ENCODE measurements at places on chromosomes 1 and 21. TPM values are rescaled to one million over a fixed set of nuclear protein-coding genes. Genes with fewer than 3 reads are reported as not detected.

DNA sequence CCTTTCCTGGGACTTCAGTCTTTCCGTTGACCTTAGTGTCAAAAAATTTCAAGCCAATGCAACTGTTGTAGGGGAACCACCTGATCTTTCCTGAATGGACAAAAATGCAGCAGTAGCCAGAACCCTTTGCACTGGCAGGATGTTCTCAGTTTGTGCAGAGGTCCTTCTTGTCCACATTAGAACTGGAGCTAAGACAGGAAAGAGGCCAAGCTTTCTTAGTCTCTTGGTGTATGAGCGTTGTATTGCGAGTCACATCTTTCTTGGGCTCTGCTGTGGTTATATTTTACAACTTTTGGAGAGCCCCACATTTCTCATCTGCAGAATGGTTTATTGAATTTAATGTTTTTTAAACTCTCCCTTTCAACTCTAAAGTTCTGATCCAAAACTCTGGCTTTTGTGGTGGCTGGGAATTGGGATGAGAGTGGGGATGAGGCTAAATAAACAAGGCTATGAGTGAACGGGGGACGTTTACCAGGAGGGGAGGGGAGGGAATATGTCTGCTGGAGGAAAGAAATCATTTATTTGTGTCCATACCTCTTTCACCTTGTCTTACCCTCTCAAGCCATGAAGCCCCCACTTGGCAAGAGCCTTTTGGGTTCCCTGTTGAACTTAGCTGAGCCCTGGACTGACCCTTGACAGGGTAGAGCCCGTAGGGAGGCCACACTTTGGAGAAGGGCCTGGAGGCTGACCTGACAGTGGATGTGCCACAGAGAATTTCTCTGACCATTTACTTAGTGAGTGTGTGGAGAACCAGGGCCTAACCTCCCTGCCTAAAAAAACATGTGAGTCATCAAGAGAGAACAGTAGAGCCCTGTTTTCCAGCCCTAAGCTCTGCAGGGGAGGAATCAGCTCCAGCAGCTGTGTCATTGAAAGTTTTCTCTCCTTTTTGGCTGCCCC lies 586 bp downstream of the CHI3L2 start:
- DNase-seq = no peak

DNA sequence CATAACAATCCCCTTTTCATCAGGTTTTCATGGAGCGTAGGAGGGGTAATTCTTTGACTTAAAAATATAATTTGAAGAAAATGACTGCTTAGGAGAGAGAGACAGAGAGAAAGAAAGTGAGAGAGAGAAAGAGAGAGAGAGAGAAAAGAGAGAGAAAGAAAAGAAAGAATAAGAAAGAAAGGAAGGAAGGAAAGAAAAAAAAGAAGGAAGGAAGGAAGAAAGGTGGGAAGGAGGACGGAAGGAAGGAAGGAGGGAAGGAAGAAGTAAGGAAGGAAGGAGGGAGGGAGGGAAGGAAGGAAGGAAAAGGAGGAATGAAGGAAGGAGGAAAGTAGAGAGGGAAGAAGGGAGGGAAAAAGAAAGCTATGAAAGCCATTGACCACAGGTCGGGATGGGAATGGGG lies 10.8 kb upstream of the DEGS1 start:
- no peak for DNase-seq

- DNase-seq = no peak
Measured at GRCh38 chr1:110227774-110228173, 17.7 kb downstream of the KCNC4 start.

- DNase-seq = no peak
Measured at GRCh38 chr1:54768093-54768492, 3.8 kb upstream of the PARS2 start.

- DNase-seq = no peak
Measured at GRCh38 chr1:243924188-243924587, 74.1 kb upstream of the AKT3 start.

- no peak for DNase-seq
Measured at GRCh38 chr1:56133522-56134472, 445.6 kb downstream of the PLPP3 start.

- no peak for DNase-seq
Measured at GRCh38 chr1:20276485-20277159, 14.1 kb upstream of the VWA5B1 start.

DNA sequence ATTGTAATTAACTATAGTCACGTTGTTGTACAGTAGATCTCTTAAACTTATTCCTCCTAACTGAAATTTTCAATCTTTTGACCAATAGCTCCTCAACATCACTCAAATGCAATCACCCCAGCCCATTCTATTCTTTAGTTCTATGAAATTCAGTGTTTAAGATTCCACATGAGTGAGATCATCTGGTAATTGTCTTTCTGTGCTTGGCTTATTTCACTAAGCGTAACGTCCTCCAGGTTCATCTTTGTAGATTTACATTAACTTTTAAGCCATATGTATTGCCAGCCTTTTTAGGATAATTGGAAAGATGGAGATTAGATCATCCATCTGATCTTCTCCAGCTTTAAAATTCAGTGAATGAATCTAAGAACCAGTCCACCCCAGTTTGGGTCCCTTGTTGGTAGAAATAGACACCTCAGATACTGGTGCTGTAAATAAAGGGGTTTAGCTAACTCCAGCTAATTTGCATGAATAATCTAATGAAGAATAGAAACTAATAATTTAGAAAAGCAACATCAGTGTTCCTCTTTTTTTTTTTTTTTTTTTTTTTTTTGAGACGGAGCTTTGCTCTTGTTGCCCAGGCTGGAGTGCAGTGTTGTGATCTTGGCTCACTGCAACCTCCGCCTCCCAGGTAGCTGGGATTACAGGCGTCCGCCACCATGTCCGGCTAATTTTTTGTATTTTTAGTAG lies 7.0 kb downstream of the S100A10 start:
- no peak for DNase-seq

DNA sequence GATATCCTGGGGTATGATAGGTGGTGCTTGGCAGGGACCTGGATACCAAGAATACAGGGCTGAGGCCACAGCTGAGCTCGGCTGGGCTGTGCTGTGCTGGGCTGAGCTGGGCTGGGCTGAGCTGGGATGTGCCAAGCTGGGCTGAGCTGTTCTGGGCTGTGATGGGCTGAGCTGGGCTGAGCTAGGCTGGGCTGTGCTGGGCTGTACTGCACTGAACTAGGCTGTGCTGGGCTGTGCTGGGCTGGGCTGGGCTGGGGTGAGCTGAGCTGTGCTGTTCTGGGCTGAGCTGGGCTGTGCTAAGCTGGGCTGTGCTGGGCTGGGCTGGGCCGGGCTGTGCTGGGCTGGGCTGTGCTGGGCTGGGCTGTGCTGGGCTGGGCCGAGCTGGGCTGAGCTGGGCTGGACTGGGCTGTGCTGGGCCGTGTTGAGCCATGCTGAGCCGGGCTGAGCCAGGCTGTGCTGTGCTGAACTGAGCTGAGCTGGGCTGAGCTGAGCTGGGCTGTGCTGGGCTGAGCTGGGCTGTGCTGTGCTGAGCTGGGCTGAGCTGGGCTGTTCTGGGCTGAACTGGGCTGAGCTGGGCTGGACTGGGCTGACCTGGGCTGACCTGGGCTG lies 94.7 kb upstream of the ACTRT2 start:
- DNase-seq = no peak

DNA sequence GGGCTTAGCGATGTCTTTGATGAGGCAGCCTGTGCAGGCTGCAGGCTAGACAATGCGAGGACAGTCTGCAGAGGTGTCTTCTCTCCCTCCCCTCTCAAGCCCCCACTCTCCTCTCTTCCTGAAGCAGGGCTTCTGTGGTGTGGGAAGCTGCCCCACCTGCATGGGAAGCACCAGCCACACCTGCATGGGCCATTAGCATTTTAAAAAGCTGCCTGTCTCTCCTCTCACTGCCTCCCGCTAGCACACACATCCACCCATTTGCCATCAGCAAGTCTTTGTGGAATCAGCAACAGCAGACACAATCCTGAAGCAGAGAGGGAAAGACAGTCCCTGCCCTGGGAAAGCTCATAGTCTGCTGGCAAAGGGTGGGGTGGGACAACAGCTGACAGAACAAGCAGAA lies 53.1 kb downstream of the NAV1 start:
- DNase-seq = no peak

GRCh38 chr1:63112155-63112900 lies 210.0 kb upstream of the FOXD3 start:
- no peak for DNase-seq

DNA sequence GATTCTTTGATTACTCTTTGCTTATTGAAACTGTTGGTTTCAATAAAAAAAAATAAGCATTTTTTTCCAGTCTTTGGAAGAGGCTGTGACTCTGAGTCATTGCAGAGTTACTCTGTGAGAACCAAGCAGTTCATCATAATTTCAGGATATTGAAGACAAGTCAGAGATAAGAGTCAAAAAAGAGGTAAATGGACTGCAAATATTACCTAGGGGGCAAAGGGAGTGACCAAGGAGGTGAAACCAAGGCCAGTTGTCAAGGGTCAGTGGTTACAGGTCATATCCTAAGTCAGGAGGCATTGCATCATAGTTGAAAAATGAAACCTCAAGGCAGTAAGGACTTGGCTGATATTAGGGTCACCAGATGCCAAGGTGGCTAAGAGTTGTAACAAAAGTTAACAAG lies 597.1 kb upstream of the USP24 start:
- DNase-seq = no peak

- DNase-seq = no peak
Measured at GRCh38 chr1:205798577-205798976, 14.4 kb downstream of the SLC41A1 start.

- no peak for DNase-seq
Measured at GRCh38 chr1:166908942-166909341, 32.9 kb upstream of the TADA1 start.

DNA sequence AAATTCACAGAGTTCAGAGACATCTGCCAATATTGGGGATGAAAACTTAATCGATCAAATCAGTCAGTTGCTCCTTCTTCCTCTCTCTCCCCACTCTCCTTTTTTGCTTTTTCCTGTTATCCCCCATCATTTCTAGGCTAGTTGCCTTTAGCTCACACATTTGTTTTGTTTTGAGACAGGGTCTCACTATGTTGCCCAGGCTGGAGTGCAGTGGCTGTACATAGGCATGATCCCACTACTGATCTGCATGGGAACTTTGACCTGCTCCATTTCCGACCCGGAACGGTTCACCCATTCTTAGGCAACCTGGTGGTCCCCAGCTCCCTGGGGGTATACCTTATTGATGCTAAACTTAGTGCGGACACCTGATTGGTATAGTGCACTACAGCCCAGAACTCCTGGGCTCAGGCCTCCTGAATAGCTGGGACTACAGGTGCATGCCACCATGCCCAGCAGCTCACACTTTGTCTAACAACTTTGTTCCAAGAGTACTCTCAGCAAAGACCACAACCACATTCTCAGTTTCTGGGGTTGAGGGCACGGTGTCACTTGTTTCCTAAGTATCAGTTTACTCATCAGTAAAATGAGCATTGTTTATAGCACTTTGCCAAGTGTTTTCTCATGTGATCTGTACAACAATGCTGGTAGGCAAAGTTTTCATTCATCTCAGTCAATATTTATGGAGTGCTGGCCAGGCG lies 6.7 kb upstream of the ELOA start:
- no peak for DNase-seq

DNA sequence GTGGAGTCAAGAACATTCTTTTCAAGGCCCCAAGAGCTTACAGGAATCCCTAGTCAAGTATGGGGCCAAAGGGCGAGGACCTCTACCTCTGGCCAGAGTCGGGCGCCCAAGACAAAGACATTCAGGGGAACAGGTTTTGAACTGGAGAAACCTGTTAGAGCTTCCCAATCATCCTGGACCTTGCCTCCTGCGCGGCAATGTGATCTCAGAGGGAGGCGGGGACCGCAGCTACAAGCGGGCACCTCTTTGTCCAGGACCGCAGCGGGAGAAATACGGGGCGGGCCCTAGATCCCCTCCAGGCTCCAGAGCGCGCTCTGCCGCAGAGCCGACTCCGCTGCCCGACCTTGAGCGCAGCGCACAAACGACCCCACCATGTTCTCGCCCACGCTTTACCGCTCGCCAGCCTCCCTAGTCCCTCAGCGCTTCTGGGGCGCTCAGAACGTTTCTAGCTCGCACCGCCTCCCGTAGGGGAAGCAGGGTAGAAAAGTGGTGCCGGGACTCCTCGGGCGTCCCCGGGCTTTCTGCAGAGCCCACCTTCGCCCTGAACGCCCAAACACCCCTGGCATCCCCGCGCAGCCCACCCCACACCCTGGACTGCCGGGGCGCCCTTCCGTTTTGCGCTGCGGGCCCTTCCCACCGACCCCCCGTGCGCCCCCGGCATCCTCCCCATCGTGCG lies 28.1 kb downstream of the RABIF start:
- DNase-seq = peak; percentile 14

DNA sequence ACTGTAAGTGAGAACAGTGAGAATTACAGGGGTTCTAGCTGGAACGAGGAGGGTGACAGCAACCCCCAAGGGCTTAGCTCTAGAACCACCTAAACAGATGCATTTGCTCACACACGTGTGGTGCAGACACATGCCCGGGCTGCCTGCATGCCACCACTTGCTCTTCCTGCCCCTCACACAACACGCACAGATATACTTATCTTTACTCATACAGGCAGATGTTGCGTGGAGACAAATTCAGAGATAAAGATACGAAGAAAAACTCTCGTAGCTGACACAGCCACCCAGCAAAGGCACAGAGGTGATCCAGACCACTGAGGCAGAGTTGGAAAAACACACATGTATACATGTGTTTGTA lies 13.5 kb downstream of the VANGL1 start:
- DNase-seq = no peak

- no peak for DNase-seq
Measured at GRCh38 chr1:43893006-43893405, 40.6 kb upstream of the ARTN start.

GRCh38 chr1:87953732-87954344 lies 625.2 kb downstream of the LMO4 start:
- DNase-seq = peak; percentile 20

GRCh38 chr1:6083801-6084446 lies 38.2 kb downstream of the KCNAB2 start:
- DNase-seq = no peak

DNA sequence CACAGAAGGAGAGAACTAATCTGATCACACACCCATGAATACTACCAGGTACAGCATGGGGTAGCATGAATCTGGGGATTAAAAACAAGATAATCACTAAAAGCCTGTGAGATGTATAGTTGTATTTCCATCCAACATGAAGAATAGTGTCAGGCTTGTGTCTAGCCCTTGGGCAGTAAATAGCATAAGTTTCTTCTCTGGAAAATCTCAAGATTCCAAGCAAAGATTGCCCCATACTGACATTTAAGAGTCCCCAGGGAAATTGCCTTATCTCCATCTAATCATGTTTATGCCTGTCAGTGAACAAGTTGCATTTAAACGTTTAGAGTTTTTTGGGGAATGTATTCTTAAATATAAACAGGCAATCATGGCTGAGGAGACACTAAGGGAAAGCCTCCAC lies 109.2 kb upstream of the SERTAD4 start:
- DNase-seq = no peak

- DNase-seq = no peak
Measured at GRCh38 chr21:33993286-33994231, 78.0 kb upstream of the ATP5PO start.

Gene TMPRSS3
- 2.8 TPM for total RNA-seq

Gene FAM131C
- total RNA-seq = not detected

Gene PIK3CD
- total RNA-seq = 204 TPM

Gene AMY1C
- not detected for total RNA-seq

Gene PTP4A2
- 384 TPM for total RNA-seq

Gene GJA8
- not detected for total RNA-seq

Data from T-helper 17 cell (primary cell).